ENCODE measurements at places on chromosomes 7 and 10. TPM values are rescaled to one million over a fixed set of nuclear protein-coding genes. Genes with fewer than 3 reads are reported as not detected.

GRCh38 chr7:38017320-38017719, 96.9 kb downstream of the EPDR1 start:
- DNase-seq, result no peak

DNA sequence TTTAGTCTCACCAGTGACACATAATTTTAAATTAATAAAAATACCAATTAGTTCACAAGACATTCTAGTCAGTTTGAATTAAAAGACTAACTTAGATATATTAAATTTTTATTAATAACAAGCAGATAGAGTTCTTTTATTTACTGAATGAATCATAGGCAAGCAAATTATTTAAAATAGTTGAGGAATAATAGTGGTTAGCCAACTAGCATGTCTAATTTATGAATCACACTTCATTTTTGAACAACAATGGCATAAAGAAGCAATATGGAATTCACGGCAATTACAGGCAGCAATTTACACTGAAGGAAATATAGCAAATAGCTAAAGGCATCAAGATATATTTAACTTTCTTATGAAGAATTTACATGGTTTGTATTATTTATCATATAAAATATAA, 187.0 kb upstream of the SLC26A5 start:
- DNase-seq, result no peak

The PNLIP gene
- total RNA-seq, result not detected

GRCh38 chr7:34675749-34676374, 17.8 kb downstream of the NPSR1 start:
- no peak for DNase-seq

DNA sequence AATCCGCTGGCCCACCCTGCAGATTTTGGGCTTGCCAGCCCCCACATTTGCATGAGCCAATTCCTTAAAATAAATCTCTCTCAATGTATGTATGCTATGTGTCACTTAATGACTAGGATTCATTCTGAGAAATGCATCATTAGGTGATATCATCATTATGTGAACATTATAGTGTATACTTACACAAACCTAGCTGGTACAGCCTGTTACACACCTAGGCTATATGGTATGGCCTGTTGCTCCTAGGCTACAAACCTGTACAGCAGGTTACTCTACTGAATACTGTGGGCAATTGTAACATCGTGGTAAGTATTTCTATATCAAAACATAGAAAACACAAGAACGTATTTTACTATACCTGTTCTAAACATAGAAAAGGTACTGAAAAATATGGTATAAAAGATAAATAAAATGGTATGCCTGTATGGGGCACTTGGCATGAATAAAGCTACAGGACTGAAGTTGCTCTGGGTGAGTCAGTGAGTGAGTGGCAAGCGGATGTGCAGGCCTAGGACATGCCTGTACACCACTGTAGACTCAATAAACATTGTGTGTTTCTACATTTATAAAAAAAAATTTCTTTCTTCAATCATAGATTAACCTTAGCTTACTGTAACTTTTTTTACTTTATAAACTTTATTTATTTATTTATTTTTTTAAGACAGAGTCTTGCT, 135.9 kb downstream of the ABCA13 start:
- DNase-seq, result no peak

DNA sequence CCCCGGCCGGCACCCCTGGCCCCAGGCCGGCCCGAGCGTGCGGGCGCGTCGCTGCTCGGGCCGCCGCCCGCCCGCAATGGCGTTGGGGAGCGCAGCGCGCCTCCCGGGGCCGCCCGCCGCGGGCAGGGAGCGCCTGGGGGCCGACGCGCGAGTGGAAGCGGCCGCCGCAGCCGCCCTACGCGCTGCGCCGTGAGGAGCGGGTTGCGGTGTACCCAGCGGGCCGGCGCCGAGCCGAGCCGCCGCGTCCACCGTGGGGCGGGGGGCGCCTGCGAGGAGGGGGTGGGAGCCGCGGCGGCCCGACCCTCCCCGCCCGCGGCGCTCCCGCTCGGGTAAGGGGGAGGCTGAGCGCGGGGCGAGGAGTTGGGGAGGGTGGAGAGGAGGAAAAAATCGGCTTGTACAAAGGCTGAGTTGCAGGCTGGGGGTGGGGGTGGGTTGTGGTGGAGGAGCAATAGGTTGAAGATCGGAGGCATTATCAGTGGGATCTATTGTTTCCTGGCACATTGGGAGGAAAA, 473 bp downstream of the PPP1R9A start:
- DNase-seq, result no peak

Data from prostate gland (tissue), 2 donors.